Esophagus (tissue), 2 donors: ENCODE measurements at places on chromosomes 5 and 9. TPM values are rescaled to one million over a fixed set of nuclear protein-coding genes. Genes with fewer than 3 reads are reported as not detected.

PCDHA4 gene
- polyA plus RNA-seq: 0.05 TPM

BAAT gene
- polyA plus RNA-seq: 0.01 TPM

ZFP37 gene
- 0.35 TPM for polyA plus RNA-seq

TMEM141 gene
- 85.2 TPM for polyA plus RNA-seq

CD14 gene
- polyA plus RNA-seq: 14.3 TPM

ANKRD18B gene
- polyA plus RNA-seq: 1.6 TPM

STPG3 gene
- not detected for polyA plus RNA-seq

AFAP1L1 gene
- polyA plus RNA-seq: 2.6 TPM

DNAI1 gene
- not detected for polyA plus RNA-seq

IL33 gene
- 12.5 TPM for polyA plus RNA-seq

EHMT1 gene
- polyA plus RNA-seq: 26.6 TPM

ZNF883 gene
- 1.5 TPM for polyA plus RNA-seq

GRXCR2 gene
- polyA plus RNA-seq: 0.02 TPM
